Neural crest cell (in vitro differentiated cells): ENCODE measurements at places on chromosomes 2 and 18.

- no peak for DNase-seq
Observed at GRCh38 chr2:232674491-232674890, 22.6 kb upstream of the GIGYF2 start.

GRCh38 chr2:118223992-118224894 is 136.0 kb downstream of the INSIG2 start:
- DNase-seq = peak; percentile 36

DNA sequence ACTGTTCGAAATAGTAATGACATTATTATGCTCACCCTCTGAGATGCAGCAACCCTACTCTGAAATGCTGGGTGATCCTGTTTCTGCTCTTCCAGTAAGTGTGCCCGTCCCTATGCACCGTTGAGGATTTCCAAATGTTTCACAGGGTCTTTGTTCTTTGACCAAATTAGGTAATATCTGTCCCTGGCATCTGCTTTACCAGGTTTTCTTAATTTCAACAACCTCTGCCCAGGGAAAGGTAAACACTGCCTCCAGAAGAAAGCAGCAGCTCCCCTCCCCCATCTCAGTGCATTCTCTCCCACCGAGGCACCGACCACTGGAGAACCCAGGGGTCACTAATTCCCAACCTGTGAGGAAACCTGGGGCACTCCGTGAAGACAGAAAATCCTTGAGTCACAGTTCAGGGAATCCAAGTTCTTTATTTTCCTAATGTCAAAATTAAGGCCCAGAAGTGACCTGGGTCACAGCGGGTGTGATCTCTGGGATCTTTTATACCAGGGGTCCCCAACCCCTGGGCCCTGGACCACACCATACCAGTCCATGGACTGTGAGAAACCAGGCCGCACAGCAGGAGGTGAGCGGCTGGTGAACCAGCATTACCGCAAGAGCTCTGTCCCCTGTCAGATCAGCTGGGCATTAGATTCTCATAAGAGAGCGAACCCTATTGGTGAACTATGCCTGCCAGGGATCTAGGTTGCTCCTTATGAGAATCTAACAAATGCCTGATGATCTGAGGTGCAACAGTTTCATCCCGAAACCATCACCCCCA is 1.2 kb upstream of the GRB14 start:
- DNase-seq = no peak

- DNase-seq = no peak
Observed at GRCh38 chr18:78976765-78977636, 2.6 kb upstream of the SALL3 start.

DNA sequence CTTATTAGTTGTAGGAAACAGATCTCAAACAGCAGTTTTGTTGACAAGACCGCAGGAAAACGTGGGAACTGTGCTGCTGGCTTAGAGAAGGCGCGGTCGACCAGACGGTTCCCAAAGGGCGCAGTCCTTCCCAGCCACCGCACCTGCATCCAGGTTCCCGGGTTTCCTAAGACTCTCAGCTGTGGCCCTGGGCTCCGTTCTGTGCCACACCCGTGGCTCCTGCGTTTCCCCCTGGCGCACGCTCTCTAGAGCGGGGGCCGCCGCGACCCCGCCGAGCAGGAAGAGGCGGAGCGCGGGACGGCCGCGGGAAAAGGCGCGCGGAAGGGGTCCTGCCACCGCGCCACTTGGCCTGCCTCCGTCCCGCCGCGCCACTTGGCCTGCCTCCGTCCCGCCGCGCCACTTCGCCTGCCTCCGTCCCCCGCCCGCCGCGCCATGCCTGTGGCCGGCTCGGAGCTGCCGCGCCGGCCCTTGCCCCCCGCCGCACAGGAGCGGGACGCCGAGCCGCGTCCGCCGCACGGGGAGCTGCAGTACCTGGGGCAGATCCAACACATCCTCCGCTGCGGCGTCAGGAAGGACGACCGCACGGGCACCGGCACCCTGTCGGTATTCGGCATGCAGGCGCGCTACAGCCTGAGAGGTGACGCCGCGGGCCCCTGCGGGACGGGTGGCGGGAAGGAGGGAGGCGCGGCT is at the start of gene TYMS:
TYMS (plus strand) TSS at position 343 of the 690 bp plus-strand sequence; CDS start at position 433, 90 bp downstream.
- peak; percentile 53 for DNase-seq

GRCh38 chr2:101368376-101368775 is 18.9 kb downstream of the CREG2 start:
- DNase-seq = no peak

DNA sequence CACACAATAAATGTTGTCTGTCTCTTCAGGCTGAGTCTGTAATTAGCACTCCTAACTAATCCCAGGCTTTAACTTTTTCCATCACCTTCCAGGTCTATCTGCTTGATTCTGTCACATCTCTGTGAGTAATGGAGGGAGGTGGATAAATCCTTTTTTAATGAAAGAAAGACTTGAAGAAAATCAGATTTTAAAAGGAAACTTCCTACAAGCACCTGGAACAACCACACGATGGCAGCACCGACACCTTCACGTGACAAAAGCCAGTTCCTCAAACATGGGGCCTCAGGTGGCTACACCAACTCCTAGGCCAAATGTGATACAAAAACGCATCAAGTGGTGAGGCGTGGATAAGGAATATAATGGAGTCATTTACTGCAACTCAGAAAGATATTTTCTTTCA is 41.8 kb downstream of the TGFBRAP1 start:
- DNase-seq = peak; percentile 22

DNA sequence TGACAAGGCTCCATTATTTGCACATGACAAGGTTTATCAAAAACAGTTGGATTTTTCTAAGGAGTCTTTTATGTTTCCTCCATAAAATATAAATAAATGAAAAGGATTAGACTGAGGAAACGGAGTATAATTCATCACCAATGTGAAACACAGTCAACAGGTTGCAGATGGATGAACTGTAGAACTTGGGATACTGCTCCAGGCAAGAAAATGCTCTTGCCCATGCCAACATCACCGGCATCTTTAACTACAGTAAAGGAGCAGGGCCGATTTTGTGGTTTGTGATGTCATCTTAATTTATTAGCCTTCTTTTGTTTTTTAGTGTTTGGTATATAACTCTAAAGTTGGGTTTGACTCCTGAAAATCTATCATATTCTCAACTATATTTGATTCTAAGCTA is 577.3 kb downstream of the EPHA4 start:
- DNase-seq = no peak

- no peak for DNase-seq
Observed at GRCh38 chr2:240299710-240300068, 135.8 kb upstream of the GPC1 start.

- DNase-seq = no peak
Observed at GRCh38 chr18:67520351-67520921, 3.9 kb upstream of the DSEL start.

DNA sequence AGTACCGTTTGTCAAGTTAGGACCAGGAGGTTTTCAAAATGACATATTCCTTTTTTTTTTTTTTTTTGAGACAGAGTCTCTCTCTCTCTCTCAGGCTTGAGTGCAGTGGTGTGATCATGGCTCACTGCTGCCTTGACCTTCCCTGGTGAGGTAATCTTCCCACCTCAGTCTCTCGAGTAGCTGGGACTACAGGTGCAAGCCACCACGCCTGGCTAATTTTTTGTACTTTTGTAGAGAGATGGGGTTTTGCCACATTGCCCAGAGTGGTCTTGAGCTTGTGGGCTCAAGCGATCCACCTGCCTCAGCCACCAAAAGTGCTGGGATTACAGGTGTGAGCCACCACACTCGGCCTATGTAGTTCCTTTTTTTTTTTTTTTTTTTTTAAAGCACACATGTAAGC is 127.9 kb upstream of the SEC11C start:
- no peak for DNase-seq

DNA sequence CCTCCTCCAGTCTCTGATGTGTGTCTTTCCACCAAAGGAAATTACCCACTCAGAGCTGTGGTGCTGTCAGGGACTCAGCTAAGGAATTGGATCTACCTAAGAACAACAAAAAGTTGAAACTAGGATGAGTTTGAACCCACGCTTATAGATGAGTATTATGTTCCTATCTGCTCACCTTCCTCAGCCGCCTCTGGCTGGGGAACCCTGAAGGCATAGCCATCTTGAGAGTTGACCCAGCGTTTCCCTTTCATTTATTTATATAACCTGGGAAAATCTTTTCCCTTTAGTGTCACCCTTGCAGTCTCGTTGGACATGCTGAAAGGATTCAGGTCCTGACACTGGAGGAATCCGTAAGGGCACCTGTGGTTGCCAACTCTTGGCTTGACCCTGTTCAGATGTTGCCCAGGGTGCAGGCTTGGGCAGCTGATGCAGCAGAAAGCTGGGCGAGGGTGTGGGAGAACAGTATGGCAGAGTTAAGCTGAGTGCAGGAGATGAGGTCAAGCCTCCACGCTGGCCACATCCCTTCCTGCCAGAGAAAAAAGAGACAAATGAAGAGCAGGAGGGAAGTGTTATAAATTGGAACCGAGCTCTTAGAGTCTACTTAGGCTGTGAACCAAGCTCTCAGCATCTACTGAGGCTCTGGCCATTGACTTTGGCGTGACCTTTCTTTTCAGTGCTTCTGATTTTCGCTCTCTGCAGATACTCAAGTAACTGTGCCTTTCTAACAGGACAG is 1.9 kb downstream of the CDH20 start:
- DNase-seq = no peak

DNA sequence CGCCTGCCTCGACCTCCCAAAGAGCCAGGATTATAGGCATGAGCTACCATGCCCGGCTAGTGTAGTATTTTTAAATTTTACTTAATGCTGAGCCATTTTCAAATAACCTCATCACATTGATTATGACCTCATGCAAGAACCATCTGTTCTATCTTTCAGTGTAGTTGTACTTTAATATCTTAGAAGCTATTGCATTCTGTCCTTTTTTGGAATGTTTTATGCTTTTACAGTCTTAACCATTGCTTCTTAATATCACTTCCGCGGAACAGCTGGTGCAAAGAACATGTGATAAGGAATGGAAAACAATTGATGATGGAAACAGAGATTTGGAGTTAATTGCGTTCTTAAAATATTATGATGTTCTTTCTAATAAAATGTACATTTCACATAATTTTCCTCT is 2.7 kb downstream of the GEN1 start:
- DNase-seq = no peak

DNA sequence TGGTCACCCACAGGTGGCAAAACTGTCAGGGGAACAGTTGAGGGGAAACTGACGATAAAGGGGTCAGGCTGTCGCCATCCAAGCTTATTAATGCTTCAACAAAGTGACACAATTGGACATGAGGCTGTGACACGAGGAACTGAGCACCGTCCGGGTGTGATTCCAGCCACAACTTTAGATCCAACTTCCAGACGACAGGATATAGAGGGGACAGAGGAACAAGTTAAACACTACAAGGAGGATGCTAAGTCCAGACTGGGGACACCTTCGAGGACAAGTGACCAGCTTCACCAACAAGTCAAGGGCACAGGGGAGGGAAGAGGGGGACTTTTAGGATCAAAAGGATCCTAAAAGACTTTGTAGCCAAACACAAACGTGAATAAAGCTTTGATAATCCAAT is 23.8 kb downstream of the BOK start:
- DNase-seq = no peak

DNA sequence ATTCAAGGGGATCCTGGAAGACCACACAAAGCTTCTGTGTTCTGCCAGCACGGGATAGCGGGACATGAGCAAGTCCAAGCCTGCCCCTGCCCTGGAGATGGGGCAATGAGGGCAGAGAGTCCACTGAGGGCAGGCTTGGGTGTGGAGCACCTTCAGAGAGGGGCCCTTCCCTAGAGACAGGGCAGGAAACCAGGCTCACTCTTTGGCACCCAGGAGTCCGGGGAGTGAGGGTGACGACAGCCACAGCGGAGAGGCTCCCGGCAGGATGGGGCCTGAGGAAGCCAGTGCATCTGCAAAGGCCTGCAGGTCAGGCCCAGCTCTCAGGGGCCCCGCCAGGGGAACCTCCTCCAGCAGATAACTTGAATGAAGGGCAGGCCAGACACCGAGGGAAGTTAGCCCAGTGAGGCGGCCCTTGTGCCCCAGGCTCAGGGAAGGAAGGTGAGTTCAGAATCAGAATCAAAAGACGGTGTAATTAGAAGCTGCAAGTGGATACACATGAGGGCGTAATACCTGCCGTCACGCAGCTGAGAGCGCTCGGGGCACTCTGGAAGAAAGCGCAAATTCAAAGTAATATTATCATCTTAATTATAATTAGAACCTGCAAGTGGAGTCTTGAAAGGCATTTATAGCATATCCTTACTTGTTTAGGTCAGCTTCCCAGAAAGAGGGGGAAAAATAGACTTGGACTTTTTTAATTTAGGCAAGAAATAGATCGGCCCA is 142.6 kb upstream of the LGALSL start:
- DNase-seq = no peak

DNA sequence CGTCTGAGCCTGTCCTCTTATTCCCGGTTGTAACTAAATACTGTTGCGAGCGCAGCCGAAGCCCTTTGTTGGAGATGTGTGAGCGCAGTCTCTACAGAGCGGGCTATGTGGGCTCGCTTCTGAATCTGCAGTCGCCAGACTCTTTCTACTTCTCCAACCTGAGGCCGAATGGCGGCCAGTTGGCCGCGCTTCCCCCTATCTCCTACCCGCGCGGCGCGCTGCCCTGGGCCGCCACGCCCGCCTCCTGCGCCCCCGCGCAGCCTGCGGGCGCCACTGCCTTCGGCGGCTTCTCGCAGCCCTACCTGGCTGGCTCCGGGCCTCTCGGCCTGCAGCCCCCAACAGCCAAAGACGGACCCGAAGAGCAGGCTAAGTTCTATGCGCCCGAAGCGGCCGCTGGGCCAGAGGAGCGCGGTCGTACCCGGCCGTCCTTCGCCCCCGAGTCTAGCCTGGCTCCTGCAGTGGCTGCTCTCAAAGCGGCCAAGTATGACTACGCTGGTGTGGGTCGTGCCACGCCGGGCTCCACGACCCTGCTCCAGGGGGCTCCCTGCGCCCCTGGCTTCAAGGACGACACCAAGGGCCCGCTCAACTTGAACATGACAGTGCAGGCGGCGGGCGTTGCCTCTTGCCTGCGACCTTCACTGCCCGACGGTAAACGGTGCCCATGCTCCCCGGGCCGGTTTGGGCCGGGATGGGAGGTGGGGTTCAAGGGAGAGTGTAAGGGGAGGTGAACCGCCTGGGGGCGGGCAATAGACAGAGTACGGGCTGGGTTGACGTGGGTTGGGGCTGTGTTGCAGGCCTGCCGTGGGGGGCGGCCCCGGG is at the start of gene HOXD12:
HOXD12 (plus strand) TSS at position 68 of the 819 bp plus-strand sequence; CDS start at position 75, 7 bp downstream.
- DNase-seq = no peak

DNA sequence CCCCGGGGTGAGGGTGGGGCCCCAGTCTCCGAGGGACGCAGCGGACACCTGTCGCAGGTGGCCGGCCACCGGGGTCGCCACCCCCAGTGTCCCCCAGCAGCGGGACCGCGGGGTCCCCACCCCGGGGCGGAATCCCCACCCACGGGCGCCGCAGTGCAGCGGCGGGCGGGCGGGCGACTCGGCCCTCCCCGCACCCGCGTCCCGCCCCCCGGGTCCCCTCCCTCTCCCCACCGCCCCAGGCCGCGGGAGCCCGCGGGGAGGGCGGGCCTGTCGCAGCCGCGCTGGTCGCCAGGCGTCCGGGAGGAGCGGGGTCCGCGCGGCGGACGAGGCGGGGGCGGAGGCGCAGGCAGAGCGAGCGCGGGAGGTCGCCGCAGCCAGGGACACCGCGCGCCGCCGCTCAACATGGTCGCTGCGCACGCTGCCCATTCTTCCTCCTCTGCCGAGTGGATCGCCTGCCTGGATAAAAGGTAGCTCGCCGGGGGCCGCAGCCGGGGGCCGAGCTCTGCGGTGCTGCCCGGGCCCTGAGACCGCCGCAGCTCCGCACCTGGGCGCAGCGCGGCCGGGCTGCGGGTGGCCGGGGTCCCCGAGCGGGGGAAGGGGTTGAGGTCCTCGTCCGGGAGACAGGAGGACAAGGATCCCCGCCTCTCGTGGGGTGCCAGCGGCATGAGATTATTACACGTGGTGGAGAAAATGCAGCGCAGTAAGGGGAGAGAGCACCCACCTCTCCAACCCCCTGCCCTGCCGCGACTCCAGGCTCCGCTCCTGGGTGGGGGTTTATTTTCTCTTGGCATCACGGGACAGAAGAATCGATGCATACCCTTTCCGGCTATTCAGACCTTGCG is at the start of gene RAPGEF4:
RAPGEF4 (plus strand) TSS at position 264 of the 842 bp plus-strand sequence; CDS start at position 403, 139 bp downstream.
- DNase-seq = peak; percentile 23
